ENCODE measurements at places on chromosomes 2 and 18.

GRCh38 chr2:98498703-98499440 is 54.2 kb downstream of the INPP4A start:
- DNase-seq, result no peak

DNA sequence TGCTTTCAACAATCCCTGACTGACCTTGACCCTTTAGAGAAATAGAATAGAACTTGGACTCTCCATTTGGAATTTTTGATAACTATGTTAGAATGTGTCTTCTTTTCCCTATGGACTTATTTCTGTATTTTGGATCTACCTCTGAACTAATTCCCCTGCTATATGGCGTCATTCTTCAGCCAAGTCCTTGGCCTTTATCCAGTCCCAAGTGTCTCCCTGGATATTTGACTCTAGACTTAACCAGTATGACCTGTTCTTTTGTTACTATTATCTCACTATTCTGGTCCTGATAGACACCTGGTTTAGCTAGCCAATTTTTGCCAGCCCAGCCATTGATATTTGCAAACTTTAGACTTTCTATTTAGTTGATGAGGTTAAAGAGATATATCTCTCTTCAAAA is 186.8 kb downstream of the KCNS3 start:
- DNase-seq, result no peak

GRCh38 chr2:145654746-145655145 is 1134.8 kb upstream of the ZEB2 start:
- no peak for DNase-seq

GRCh38 chr2:213274143-213274542 is 10.1 kb upstream of the SPAG16 start:
- DNase-seq, result no peak

DNA sequence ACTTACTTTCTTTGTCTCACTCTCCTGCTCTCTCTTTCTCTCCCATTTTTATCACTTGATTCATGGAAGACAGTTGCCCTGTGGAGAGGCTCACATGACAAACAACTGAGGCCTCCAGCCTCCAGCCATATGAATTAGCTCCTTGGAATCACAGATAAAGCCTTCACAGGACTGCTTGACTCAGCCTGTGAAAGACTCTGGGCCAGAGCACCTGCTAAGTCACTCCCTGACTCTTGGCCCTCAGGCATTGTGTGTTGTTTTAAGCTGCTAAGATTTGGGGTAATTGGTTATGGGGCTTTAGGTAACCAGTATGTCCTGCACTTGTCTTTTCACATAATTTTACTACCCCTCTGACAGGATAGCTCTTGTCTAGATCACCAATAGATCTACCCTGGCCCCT is 334.9 kb downstream of the SOX11 start:
- no peak for DNase-seq

Data from adrenal gland (tissue), 19 donors.